ENCODE measurements at places on chromosomes 7 and 10.
A peak's percentile ranks its signal among the peaks of the same experiment; 100 is the strongest.

GRCh38 chr7:87328281-87328680 lies 17.2 kb upstream of the CROT start:
- DNase-seq, result no peak

GRCh38 chr10:129258283-129258923 lies 208.6 kb upstream of the MGMT start:
- DNase-seq, result no peak

- DNase-seq, result no peak
Observed at GRCh38 chr7:98338441-98338840, 57.0 kb downstream of the BRI3 start.

GRCh38 chr7:113392421-113392820 lies 274.1 kb upstream of the SMIM30 start:
- no peak for DNase-seq

- DNase-seq, result no peak
Observed at GRCh38 chr7:25619963-25620799, 391.9 kb upstream of the NPVF start.

DNA sequence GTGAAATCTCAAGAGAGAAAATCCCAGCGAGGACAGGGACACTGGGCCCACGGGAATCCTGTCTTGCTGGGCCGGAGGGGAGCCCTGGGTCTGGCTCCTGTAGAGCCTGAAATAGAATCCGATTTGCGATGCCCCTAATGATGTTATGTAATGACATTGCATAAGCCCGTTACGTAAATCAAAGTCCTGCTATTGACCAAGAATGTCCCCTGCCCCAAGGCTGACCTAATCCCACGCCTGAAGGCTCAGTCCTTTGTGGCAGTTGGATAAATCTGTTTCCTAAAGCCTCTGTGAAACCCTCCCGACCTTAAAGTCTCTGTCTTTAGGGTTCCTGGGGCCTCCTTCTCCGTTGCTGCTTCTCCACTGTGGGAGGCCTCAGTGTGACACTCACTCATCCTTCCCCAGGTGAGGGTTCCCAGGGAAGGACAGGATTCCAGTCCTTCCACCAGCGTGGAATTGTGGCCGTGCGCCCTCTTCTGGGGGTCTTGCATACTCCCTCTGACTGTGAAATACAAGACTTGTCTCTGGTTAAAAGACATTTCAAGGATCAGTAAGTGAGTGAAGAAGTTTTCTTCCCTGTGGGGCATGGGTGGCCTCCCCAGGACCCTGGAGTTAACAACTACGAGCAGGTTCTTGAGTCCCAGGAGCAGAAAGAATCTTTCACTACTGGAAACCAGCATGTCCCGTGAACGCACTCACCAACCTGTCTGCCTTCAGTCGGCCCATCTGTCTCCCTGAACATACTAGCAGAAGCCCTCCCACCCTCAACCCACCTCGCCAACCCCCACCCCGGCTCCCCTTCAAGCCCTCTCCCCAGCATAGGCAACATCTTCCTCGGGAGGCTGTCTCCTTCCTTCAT lies 19.8 kb downstream of the ZNF467 start:
- DNase-seq, result no peak

DNA sequence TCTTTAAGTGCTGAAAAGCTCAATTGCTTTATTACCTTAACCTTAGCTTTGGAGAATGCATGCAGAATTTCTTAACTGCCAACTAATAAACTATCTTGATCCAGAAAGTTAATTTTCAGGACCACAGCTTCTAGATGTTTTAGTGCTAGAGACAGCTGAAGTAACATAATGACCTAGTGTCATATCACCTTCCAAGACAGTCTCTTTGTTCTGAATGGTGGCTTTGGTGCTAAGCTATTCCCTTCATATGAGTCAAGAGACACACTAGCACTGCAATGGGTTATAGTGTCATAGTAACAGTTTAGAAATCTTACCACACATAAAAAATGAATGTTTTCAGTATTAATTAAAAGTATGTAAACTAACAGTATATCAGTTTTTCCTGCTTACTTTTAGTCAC lies 115.4 kb upstream of the LRRN3 start:
- no peak for DNase-seq

DNA sequence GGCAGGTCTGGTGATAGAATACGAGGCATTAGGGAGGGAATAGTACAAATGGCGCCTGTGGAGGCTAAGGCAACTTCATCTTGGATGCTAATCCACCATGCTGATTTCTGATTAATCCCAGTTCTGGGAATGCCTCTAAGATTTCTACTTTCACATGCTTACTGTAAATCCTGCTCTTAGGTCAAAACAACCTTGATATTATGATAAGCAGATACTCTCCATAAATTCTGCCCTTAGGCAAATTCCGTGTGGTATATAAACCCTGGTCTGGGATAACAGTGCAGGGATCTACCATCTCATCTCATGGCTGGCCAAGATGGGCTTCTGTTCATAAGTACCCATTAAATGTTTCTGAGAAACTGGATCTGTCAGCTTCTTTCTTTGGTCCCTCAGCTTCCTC lies 11.4 kb upstream of the NEUROG3 start:
- no peak for DNase-seq

DNA sequence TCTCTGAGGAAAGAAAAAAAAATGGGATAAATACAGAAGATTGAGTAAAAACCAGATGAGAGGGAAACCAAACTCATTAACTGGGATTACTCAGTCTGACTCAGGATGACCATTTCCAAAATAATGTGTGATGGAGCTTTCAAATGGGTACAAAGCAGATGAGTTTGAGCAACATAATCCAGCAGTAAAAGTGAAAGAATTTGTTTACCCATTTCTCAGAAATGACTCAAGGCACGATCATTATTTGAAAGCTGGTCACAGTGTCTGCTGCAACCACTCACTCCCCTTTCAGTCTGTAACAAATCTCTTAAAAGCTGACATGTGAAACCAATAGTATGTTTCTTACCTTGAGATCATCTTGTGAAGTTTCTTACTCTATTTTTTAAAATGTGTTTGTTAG lies 104.7 kb upstream of the KLF14 start:
- peak; percentile 10 for DNase-seq

- no peak for DNase-seq
Observed at GRCh38 chr7:1985936-1986335, 246.8 kb downstream of the MAD1L1 start.

DNA sequence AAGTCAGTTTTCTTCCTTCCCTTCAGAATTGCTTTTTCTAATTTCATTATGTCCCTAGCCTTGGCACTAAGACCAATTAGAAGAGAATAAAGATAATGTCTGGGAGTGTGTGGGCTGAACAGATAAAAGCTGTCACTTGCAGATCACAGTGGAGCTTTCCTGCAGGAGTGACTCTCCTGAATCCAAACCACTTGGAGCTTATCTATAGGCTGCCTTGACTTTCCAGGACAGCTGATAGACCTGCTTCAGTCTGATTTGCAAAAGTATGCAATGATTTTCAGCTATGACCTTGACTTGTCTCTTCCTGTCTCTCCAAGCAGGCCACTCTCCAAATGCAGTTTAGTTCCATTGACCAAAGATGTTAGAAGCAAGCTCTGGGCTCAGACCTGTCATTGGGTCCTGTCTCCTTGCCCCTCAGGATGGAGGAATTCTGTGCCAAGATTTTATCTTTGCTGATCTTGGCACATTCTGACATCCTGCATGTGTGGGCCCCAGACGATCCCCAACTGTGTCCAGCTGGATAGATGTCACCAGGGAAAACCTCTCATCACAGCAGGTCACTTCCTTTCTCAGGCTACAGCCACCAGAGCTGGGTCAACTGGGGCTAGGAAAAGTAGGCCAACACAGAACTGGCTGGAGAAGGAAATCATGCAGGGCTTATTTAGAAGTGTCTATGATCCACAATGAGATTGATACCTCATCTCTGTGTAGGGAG lies 120.9 kb upstream of the ZNF438 start:
- no peak for DNase-seq

- no peak for DNase-seq
Observed at GRCh38 chr7:24907311-24907886, 72.6 kb downstream of the OSBPL3 start.

- no peak for DNase-seq
Observed at GRCh38 chr7:121323515-121324302, 5.1 kb upstream of the WNT16 start.

DNA sequence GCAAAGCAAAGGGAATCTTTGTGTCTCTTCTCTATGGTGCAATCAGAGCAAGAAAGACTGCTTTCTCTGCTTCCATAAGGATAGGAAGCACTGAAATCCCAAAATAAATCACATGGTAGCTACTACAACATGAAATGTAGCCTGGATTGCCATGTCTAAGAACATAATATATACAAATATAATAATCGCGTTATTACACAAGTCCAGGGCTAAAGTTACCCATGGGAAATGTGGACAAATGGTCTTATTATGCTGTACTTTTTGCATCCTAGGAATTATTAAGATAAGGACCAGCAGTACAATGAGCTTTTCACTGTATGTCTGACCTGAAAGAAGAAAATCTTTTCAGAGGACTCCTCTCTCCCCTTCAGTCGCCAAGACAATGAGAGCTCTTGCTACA lies 23.5 kb upstream of the PPP3CB start:
- no peak for DNase-seq

- no peak for DNase-seq
Observed at GRCh38 chr10:18157881-18158280, 17.7 kb downstream of the CACNB2 start.

- no peak for DNase-seq
Observed at GRCh38 chr10:33139181-33139646, 181.2 kb upstream of the ITGB1 start.

DNA sequence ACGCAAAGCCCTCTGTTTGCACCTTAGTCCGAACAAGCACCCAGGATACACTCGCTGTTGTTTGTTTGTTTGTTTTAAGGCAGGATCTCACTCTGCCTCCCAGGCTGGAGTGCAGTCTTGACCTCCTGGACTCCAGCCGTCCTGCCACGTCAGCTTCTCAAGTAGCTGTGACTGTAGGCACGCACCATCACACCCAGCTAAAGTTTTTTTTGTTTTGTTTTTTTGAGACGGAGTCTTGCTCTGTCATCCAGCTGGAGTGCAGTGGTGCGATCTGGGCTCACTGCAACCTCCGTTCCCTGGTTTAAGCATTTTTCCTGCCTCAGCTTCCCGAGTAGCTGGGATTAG lies 76.8 kb downstream of the CTBP2 start:
- DNase-seq, result no peak

DNA sequence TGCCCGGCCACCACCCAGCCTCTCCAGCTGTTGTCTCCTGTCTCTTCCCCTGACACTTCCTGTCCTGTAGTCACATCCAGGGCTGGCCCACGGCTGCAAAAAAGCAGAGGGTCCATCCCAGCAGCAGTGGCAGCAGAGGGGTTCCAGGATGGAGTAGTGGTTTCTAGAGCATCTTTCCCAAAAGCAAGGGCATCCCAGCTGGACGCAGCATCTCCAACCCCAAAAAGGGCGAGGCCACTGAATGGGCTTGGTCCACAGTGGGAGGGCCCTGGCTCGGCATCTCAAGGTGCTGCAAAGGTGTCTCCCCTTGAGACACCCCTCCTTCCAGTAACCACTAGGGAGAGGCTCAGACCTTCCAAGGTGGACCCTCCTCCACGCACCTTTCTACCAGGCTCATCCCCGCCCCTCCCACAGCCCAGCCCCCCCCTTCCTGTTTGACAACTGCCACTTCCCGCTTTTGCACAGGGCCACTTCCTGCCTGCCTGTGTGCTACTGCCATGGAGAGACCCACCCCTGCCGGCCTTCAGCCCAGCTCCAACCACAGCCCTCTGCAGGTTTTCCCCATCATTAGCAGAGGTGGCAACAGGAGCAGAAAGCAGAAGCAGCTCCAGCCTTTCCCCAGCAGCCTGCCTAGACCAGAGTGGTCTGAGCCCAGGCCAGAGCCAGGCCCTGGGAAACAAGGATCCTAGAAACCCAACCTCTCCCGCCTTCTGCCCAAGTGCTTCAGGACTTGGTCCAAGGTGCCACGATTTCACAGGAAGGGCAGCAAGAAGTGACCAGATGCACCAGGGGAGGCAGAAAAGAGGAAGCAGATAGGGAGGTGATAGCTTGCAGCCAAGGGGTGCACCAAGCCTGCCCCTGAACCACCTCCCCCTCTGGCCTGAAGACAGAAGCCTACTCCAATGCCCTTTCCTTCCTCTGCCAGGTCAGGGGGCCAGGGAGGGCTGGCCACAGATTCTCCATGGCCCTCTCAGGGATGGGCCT lies 8.6 kb downstream of the CAMK2G start:
- DNase-seq, result peak; percentile 71

DNA sequence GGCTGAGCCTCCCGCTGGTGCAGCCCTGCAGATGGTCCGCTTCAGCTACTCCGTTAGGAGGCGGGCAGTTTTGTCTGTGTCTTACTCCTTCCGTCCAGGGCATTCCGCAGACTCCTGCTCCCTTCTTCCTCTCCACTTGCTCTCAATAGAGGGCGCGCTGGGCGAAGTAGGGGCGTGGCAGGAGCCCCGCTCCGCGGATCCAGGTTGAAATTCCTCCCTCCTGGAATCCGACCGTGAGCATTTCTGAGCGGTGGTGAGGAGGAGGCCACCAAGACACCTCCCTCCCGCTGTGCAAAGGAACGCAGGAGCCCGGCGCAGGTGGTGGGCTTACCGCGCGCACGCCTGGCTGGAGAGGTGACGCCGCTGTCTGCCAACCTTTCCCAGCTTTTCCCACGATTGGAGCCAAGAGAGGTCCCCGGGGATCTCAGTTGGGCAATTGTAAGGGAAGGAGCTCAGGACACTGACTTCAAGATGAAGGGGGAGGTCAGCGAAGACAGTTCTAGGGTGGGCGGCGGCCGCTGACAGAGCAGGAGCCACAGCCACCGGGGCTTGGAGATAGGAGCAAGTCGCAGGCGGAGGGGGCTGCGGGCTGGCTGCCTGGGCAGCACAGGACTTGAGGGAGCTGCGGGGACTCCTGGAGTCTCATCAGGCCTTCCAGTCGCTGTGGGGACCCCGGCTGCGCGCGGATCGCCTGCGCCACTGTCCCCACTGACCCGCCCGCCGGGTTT lies 1011.3 kb downstream of the XPNPEP1 start:
- DNase-seq, result no peak

GRCh38 chr10:57963546-57963945 lies 304.1 kb downstream of the IPMK start:
- DNase-seq, result no peak

DNA sequence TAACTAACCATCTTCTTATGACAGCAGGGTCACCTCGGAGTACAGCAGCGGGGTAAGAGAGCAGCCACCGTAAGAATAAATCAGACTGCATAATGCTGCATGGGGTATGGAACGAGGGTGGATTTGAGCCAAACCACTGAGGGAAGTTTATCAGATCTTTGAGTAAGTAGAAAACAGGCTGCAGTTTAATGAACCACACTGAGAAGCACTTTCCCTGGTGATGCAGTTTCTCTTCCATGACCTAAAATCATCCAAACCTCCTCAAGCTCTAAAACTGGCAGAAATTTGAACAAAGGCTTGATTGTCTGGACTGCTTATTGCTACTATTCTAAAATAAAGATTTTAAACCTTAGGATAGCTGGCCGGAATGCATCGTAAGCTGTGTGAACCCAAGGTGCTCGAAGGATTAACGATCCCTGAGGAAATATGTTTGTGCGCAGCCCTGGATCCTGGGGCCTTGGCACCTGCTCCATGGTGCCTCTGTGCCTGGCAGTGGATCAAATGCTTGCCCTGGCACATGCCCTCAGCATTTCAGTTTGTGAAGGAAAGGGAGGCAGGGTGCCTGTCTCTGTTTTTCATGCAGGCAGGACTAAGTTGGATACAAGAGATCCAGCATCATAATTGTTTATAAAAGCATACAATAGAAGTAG lies 322.7 kb downstream of the LHFPL3 start:
- no peak for DNase-seq

- DNase-seq, result no peak
Observed at GRCh38 chr10:68364101-68364886, 31.6 kb upstream of the PBLD start.

Measured in GM19239 (cell line).